Activated naive CD8-positive, alpha-beta T cell treated with anti-CD3 and anti-CD28 coated beads for 36 hours (primary cell): ENCODE measurements at places on chromosomes 1 and 21. TPM values are rescaled to one million over a fixed set of nuclear protein-coding genes. Genes with fewer than 3 reads are reported as not detected.

ITLN2 gene
- not detected for total RNA-seq

OLIG1 gene
- total RNA-seq: not detected

THEM5 gene
- not detected for total RNA-seq

RIMS3 gene
- total RNA-seq: 1.1 TPM

OR6K3 gene
- not detected for total RNA-seq

- H3K27me3 ChIP-seq: no peaks in the 10 kb centered on the region
- peak overlapping the region; percentile 32 for H3K27ac ChIP-seq
- H3K36me3 ChIP-seq: peaks cover 33% of the 10 kb centered on the region
- peaks cover 58% of the 10 kb centered on the region for H3K4me1 ChIP-seq
- no peak overlapping the region for H3K4me3 ChIP-seq
Measured at GRCh38 chr1:207808911-207809555, 57.2 kb downstream of the CD46 start.

- no peak overlapping the region for H3K4me3 ChIP-seq
- H3K4me1 ChIP-seq: peaks cover 3% of the 10 kb centered on the region
- no peaks in the 10 kb centered on the region for H3K27me3 ChIP-seq
- H3K36me3 ChIP-seq: peaks cover 4% of the 10 kb centered on the region
Measured at GRCh38 chr1:11676386-11677103, 4.4 kb downstream of the MAD2L2 start.

DNA sequence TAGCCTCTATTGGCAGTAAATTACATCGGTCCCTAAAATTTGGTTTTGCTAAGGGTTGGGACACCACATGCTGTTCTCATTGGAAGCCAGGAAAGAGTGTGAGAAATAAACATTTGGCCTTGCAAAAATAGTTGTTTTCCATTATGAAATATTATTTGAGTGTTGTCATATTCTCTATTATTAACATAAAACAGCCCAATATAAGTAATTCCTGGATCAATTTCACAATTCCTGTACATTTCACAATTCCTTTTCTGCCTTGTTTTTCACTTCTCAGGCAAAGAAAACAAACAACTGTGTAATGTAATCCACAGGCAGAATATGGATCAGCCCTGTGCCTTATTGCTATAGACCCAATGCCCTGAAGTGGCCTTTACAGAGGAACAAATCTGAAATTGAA is 40.5 kb downstream of the C1orf87 start:
- no peak for DNase-seq
- no peak overlapping the region for H3K27ac ChIP-seq
- no peaks in the 10 kb centered on the region for H3K4me1 ChIP-seq
- H3K36me3 ChIP-seq: no peaks in the 10 kb centered on the region
- no peaks in the 10 kb centered on the region for H3K27me3 ChIP-seq
- no peak overlapping the region for H3K4me3 ChIP-seq

- no peak overlapping the region for H3K27ac ChIP-seq
- no peaks in the 10 kb centered on the region for H3K27me3 ChIP-seq
- no peak overlapping the region for H3K4me3 ChIP-seq
- H3K36me3 ChIP-seq: no peaks in the 10 kb centered on the region
- no peaks in the 10 kb centered on the region for H3K4me1 ChIP-seq
Measured at GRCh38 chr1:93546162-93546863, 98.4 kb downstream of the FNBP1L start.

- no peak overlapping the region for H3K4me3 ChIP-seq
- no peaks in the 10 kb centered on the region for H3K27me3 ChIP-seq
Measured at GRCh38 chr1:222750651-222751050, 13.6 kb downstream of the FAM177B start.

DNA sequence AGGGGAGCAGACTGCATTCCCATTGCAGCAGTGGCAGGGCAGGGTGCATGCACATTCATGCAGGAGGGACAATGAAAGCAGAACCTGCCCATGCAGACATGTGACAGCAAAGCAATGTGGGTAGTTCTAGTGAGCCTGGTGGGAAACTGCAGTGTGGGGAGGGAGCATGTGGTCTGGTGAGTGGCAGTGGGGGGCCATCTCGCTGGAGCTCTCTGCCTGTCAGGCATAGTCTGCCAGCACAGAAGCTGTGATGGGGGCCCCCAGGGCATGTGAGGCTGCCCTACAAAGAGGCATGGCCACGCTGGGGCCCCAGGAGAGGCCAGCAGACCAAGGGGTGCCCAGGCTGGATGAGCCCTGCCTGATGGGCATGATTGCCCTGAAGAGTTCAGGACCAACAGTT is 579.7 kb downstream of the PTPRC start:
- H3K27ac ChIP-seq: no peak overlapping the region
- no peaks in the 10 kb centered on the region for H3K27me3 ChIP-seq
- H3K36me3 ChIP-seq: peaks cover 2% of the 10 kb centered on the region
- H3K4me3 ChIP-seq: no peak overlapping the region
- no peak for DNase-seq

DNA sequence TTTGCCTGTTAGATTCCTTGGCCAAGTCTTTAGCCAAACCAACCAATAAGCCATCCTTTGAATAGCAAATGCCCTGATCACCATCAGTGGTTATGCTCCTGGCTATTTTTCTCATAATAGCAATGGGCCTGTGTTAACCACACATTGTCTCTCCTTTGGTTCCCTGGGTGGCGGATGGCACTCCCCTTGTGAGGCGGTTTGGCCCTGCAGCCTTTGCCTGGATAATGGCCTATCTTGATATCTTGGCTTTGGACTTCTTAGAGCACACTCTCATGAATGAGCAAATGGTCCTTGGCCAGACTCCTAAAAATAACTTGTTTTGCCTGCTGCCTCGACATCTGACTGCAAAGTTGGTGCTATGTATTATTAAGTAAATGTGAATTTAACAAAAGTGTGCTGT is 22.4 kb upstream of the ZBTB18 start:
- no peak overlapping the region for H3K27ac ChIP-seq
- H3K4me3 ChIP-seq: no peak overlapping the region
- H3K27me3 ChIP-seq: no peaks in the 10 kb centered on the region
- no peaks in the 10 kb centered on the region for H3K36me3 ChIP-seq

GRCh38 chr1:42935313-42935895 is 23.3 kb downstream of the SLC2A1 start:
- H3K27me3 ChIP-seq: no peaks in the 10 kb centered on the region
- peaks cover 90% of the 10 kb centered on the region for H3K4me1 ChIP-seq
- peaks cover 58% of the 10 kb centered on the region for H3K36me3 ChIP-seq
- peak overlapping the region; percentile 89 for H3K27ac ChIP-seq
- no peak for DNase-seq

GRCh38 chr1:204959836-204960235 is 83.2 kb upstream of the CNTN2 start:
- no peak overlapping the region for H3K27ac ChIP-seq
- no peaks in the 10 kb centered on the region for H3K4me1 ChIP-seq
- no peak overlapping the region for H3K4me3 ChIP-seq
- H3K27me3 ChIP-seq: peaks cover 5% of the 10 kb centered on the region
- no peaks in the 10 kb centered on the region for H3K36me3 ChIP-seq

GRCh38 chr1:47629201-47629600 is 191.4 kb downstream of the FOXD2 start:
- no peak for DNase-seq
- H3K36me3 ChIP-seq: no peaks in the 10 kb centered on the region
- H3K27me3 ChIP-seq: peaks cover 5% of the 10 kb centered on the region
- no peak overlapping the region for H3K27ac ChIP-seq
- H3K4me3 ChIP-seq: no peak overlapping the region

DNA sequence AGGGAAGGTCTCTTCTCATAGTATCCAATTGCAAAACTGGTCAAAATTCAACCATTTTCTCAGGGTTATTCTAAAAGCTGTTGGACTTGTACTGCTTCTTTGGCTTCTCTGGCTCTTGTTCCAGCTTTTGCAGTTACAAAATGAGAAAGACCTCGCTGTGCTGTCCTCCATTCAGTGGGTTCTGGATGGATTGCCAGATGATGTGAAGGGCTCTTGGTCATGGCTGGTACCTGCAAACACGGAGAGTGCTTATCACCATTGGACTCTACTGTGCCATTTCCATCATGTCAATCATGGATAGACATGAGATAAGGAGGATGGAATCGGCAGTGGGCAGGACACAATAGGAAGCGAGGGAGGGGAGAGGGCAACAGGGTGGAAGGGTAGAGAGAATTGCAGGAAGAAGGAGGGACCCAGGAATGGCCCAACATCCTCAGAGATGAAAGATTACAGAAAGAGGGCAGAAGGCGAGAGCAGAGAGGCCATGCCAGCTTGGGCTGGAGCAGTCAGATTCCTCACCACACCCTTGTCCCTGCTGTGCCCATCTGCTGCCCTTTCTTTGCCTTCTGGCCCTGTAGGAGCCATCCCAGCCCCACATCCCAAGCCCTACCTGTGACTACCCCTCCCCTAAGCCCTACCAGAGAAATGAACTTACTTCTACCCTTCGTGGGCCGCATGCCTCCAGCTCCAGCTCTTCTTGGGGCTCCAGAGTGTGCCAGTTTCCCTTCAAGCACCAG is 70.3 kb downstream of the HIVEP3 start:
- DNase-seq: no peak
- no peaks in the 10 kb centered on the region for H3K27me3 ChIP-seq
- H3K27ac ChIP-seq: no peak overlapping the region
- H3K36me3 ChIP-seq: peaks cover 6% of the 10 kb centered on the region

DNA sequence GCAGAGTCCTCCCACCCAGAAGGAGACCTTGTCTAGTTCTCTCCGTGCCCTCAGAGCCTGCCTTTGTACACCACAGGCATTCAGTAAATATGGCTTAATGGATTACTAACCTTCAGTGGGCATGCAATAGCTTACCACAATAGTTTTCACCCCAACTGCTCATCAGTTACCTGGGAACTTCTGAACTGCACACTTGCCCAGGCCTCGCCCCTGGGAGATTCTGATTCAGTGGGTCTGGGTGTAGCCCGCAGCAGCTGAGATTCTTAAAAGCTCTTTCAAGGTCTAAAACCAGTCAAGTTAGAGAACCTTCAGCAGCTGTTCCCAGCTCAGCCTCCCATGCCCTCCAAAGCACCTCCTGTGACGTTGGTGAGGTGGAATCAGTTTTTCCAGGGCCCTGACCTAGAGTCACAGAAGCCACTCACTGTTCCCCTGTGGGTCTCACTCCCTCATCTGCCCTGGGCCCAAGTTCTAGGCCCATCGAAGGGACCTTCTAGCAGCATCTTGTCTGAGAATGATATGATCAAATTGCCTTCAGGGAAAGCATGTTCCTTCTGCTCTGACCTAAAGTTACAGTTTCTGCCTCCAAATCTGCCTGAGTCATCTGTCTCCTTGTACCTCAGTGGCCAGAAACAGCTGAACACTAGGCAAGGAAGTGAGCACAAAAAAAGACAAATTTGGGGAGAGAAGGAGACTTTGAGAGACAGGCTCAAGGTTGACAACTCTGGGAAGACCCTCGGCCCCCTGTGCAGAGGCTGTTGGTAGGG is 10.8 kb downstream of the ASAP3 start:
- no peaks in the 10 kb centered on the region for H3K36me3 ChIP-seq
- H3K27me3 ChIP-seq: peaks cover 8% of the 10 kb centered on the region
- no peak overlapping the region for H3K4me3 ChIP-seq

DNA sequence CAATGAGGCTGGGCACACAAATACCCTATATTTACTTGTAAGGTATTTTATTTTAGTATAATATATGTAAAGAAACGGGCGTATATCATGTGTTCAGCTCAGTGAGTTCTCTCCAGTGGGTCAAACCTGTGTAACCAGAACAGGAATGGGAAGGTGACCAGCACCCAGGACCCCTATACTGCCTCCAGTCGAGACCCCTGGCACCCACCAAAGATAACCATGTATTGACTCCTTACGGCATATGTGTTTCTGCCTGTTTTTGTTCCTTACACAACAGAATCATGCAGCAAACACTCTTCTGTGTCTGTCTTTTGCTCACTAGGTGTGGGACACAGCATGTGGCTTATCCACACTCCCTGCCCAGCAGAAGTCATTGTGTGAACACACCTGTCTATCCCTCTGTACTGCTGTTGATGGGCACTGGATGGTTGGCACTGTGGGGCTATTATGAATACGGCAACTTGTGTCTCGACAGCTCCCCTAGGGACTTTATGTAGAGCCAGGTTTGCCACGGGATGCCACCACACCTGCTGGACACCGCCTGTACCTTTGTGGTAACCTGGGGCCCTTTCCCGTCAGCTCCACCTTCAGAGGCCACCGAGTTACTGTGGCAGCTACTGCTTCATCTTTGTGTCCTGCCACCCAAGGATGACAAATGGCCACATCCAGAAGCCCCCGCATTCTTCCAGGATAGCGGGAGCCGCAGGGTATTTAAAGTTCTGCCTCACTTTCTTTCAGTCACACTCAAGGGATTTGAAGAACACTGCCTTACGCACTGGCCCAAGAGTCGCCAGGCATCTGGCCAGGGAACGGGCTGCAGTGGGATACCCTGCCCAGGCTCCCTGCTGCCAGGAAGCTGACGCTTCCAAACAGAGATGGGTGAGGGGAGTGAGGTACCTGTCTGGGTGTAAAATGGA is 23.5 kb upstream of the C2CD2 start:
- no peak overlapping the region for H3K27ac ChIP-seq
- H3K36me3 ChIP-seq: peaks cover 6% of the 10 kb centered on the region
- no peaks in the 10 kb centered on the region for H3K27me3 ChIP-seq
- H3K4me1 ChIP-seq: peaks cover 9% of the 10 kb centered on the region

- H3K4me3 ChIP-seq: peak overlapping the region; percentile 87
- H3K27ac ChIP-seq: peak overlapping the region; percentile 82
Measured at GRCh38 chr1:45802343-45803298, 791 bp upstream of the MAST2 start.

GRCh38 chr21:45709173-45709572 is 65.6 kb downstream of the PCBP3 start:
- no peaks in the 10 kb centered on the region for H3K27me3 ChIP-seq
- no peak overlapping the region for H3K4me3 ChIP-seq
- H3K4me1 ChIP-seq: peaks cover 3% of the 10 kb centered on the region
